ENCODE measurements at places on chromosomes 11 and 22. TPM values are rescaled to one million over a fixed set of nuclear protein-coding genes. Genes with fewer than 3 reads are reported as not detected.
A peak's percentile ranks its signal among the peaks of the same experiment; 100 is the strongest.

Gene P2RX6
- 1.5 TPM for total RNA-seq

DNA sequence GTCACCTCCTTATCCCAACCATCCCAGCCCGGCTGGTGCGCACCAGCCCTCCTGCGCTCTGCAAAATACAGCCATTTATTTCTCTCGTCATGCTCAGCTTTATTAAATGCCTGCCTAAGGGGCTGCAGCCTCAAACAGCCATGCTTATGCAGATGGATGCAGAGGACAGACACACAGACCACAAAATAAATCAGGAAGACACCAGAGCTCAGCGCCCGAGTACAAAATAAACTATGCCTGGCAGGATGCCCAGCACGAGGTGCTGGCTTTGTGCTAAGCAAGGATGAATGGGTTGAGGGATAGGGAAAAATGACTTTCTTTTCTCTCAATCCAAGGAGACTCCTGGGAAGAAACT, 70.5 kb downstream of the RPUSD4 start:
- DNase-seq, result no peak

DNA sequence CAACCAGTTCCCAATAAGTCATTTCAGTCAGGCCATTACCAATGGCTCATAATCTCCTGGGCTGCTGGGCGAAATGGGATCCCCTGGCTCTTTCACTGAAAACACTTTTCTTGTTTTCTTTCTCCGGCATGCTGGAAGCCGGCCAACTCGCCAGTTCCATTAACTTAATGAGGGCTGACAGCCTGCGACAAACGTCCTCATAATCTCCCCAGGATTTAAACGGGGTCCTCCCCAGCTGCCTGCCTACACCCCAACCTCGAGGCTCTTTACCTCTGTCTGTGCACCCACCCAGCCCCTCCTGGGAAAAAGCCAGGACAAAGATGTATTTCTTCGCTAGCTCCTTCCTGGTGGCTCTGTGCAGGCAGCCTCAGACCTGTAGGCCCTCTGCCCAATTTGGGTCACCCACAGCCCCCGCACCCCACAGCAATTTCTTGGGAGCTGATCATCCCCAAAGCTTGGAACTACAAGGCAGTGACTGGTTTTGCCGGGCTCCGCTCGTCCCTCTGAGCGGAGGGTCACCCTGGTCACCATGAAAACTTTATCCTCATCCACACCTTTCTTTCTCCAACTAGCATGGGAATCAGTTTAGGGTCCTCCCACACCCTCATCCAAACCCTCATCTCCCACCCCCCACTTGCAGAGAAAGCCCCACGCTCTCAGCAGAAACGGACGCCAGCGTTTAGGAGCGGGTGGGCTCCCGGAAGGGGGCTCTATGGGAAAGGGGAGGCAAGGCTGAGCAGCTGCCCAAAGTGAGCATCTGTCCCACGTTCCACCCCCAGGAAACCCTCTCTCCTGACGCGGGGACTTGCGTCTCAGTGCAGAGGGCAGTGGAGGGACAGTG, 51.1 kb upstream of the KCNQ1OT1 start:
- DNase-seq, result peak; percentile 34

DNA sequence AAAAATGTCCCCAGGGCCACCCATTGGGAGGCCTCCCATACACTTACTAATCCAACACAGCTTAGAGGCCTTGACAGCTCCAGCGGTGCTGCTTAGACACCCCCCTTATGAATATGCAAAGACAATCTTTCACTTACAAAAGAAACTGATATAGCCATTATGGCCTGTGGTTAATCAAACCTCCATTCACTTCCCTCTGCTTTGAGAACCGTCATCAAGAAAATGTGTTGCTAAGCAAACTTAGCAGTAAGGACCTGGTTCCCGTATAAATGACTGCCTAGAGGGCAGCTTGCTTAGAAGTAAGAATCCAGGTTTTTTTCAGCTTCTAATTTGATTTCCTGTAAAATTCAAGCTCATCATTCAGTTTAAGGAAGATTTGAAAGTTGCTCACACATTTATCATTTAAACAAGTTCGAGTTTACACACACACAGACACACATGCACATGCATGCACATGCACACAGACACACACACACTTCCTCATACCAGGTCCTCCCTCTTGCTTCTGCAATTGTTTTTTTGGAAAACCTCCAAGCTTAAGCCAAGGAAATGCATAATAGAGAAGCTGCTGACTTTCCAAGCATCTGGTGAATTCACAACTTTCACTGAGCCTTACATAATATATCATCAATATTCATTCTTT, 137.7 kb upstream of the BLID start:
- no peak for DNase-seq

DNA sequence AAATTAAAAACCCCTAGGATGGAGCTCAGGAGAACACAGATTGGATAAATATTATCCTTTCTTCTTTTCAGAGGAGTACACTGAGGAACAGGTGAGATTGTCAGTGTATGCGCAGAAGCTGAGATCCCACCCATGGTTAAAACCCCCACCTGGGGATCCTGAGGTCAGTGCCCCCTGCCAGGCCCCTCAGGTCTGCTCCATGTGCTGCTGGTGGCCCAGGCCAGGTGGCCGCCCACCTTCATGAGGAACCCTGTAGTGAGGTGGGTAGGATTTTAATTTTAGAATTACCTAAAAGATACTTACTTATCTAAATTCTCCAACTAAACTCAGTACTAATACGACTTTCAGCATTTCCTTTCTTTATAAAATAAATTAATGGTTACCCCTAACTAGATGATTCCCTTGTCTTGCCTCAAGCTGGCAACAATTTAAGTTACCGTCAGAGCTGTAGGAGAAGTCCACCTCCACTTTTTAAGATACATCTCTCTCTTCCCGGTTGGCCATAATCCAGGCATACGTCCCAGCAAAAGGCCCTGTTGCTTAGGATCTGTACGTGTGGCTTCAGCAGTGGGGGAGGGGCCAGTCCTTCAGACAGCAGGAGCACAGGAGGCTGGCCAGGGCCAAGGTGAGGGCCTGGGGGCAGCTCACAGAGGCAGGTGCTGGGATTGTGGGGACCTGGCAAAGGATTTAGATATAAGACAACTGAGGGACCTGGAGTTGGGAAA, 61.5 kb upstream of the PITPNB start:
- peak; percentile 56 for DNase-seq
